ENCODE measurements at places on chromosomes 5 and 9.

- DNase-seq, result no peak
Measured at GRCh38 chr5:120528609-120529008, 64.5 kb downstream of the PRR16 start.

DNA sequence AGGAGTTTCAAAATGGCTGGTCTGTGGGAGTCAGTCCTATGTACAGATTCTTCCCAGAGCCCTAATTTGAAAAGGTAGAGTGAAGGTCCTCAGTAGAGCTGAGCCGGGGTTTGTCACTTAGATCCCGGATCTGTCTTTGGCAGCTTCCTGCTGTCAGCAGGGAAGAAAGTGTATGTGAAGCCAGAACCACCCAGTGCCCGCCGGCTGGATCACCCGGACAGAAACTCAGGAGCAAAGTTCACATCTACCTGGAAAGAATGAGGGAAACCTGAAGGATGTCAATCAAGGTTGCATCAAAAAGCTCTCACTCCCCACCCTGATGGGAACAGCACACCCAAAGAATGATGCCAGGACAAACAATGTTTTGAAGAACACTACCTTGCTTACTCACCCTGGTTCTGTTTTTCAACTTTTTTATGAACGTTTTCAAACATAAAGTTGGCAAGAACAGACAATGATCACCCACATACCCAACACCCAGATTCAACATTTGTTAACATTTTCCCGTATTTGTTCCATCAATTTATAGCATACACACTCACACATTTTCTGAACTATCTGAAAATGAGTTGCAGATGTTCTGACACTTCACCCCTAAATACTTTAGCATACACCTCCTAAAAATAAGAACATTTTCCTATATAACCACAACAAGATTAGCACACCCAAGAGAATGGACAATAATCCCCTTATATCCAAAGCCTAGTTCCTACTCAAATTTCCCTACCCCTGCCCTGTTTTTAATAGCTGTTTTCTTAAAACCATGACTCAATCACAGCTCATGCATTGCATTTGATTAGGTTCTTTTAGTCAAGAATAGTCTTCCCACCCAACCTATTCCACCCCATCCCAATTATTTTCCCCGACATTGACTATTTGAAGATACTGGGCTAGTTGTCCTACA, 133.9 kb downstream of the LHFPL2 start:
- DNase-seq, result no peak

DNA sequence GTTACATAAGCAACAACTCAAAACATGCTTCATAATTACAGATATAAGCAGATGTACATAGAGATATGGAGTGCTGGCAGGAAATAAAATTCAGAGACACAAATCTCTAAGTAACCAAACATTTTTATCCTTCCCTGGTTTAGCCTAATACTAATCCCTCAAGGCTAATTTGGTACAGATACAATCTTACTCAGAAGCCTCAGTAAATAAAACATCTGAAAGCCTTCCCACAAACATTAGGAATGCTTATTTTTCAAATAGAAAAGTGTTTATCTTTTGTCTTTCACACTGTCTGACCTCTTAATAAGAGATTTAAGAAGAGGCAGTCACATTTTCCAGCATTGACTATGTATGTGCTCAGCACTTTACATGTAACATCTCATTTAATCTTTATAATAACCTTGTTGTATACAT, 399.4 kb downstream of the ARRDC3 start:
- DNase-seq, result no peak

GRCh38 chr9:133394687-133395271, 18.6 kb downstream of the STKLD1 start:
- no peak for DNase-seq

GRCh38 chr5:66830636-66831035, 234.4 kb downstream of the MAST4 start:
- no peak for DNase-seq

DNA sequence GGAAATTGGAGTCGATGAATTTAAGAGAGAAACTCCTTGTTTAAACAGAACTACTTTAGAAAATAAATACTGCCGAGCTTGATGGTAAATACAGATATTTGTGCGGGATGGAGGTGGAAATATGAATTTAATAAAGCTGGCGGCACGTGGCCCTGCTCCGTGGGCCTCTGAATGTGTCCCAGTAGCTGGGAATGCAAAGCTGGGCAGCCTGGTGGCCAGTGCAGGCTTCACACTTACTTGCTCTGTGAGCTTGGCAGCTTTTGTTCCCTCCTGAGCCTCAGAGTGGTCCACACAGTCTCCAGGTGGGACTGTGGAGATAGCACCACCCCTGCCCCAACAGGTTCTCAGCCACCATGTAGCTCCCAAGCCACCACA, 45.9 kb downstream of the BARX1 start:
- DNase-seq, result no peak

GRCh38 chr5:139531772-139532169, 29.4 kb upstream of the UBE2D2 start:
- no peak for DNase-seq

DNA sequence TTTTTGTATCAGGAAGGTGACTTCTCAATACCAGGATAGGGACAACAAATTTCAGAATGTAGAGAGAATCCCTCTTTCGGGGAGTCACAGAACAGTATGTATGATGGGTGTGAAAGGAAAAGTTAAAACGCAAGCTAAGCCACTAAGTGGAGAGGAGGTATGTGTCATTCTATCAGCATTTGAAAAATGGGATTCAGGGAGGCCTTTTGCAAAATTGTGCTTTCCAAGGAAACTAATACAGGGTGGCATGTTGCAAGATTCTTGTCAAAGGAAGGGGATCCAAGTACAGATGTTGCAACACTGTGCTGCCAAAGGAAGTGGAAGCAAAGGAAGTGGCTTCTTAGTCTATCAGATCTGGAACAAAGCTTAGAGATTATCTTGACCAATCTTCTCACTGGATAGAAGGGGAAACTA, 12.6 kb upstream of the TNIP1 start:
- no peak for DNase-seq

- no peak for DNase-seq
Measured at GRCh38 chr9:27514551-27514950, 9.5 kb upstream of the IFNK start.

DNA sequence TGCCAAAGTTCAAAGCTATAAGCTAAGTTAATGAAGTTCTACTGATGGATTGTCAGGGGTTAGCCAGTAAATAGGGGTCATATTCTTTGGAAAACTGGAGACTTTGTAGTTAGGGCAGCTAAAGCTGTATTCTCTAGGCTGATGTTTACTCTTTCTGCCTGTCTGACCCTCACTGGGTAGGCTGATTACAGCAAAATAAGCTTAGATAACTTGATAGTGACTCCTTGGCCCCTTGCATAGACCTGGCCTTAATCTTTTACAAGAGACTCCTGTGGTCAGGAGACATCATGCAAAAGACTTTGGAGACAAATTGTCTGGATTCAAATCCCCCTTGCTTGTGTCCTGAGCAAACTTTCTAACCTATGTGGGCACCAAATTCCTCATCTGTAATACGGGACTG, 314.4 kb upstream of the MSX2 start:
- DNase-seq, result no peak

GRCh38 chr5:43573058-43573457, 16.2 kb upstream of the PAIP1 start:
- no peak for DNase-seq

Data from stimulated activated CD4-positive, alpha-beta T cell treated with anti-CD3 and anti-CD28 coated beads, Interleukin-2, amount 100 ng/mL, for 24 hours (primary cell).